A549 treated with CORT108297 at 1 μM for 4 hours (cell line): ENCODE measurements at places on chromosomes 2 and 18. TPM values are rescaled to one million over a fixed set of nuclear protein-coding genes. Genes with fewer than 3 reads are reported as not detected.

The GPR35 gene
- total RNA-seq: 0.59 to 1.3 TPM (median 0.94 TPM) in 5 replicates

The ZAP70 gene
- total RNA-seq: 0.03 to 0.15 TPM in 2 of 5 replicates, not detected in the others

The HOXD1 gene
- total RNA-seq: 0.16 to 0.32 TPM (median 0.18 TPM) in 5 replicates

The NTSR2 gene
- 0.07 to 0.13 TPM in 2 of 5 replicates, not detected in the others for total RNA-seq

The NR4A2 gene
- total RNA-seq: 1.7 to 3.3 TPM (median 2.8 TPM) in 5 replicates

The FOXI3 gene
- 0.05 TPM in 1 of 5 replicates, not detected in the others for total RNA-seq
